Neural crest cell (in vitro differentiated cells): ENCODE measurements at places on chromosomes 16 and 17. TPM values are rescaled to one million over a fixed set of nuclear protein-coding genes. Genes with fewer than 3 reads are reported as not detected.

- no peak overlapping the region for H3K4me3 ChIP-seq
- no peak for DNase-seq
- no peaks in the 10 kb centered on the region for H3K27me3 ChIP-seq
Observed at GRCh38 chr16:88558457-88559442, 11.5 kb upstream of the ZC3H18 start.

SLC38A8 gene
- total RNA-seq, result not detected in 2 replicates

GRCh38 chr16:1427473-1428461, 3.1 kb upstream of the PERCC1 start:
- no peak overlapping the region for H3K4me3 ChIP-seq
- H3K27me3 ChIP-seq, result no peaks in the 10 kb centered on the region
- H3K27ac ChIP-seq, result no peak overlapping the region

DNA sequence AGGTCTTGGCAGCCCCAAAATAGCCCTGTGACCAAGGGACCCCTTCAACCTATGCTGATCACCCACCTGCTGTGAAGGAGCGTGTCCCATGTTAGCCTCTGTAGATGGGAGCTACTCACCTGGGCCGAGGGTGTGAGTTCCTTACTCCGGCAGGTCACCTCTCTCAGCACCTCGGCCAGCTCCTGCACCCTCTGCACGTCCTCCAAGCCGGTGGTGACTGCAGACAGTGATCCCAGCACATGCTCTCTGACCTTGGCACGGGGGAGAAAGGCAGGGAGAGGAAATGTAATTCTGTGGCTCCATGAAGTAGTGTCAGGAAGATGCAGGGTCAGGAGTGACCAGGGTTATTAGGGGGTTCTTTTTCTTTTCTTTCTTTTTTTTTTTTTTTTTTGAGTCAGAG, 67.7 kb upstream of the BCO1 start:
- H3K27me3 ChIP-seq, result no peaks in the 10 kb centered on the region
- no peak for DNase-seq
- no peaks in the 10 kb centered on the region for H3K36me3 ChIP-seq
- no peaks in the 10 kb centered on the region for H3K4me1 ChIP-seq
- H3K27ac ChIP-seq, result no peak overlapping the region

- no peaks in the 10 kb centered on the region for H3K36me3 ChIP-seq
- H3K27me3 ChIP-seq, result peaks cover 50% of the 10 kb centered on the region
- H3K27ac ChIP-seq, result no peak overlapping the region
- DNase-seq, result no peak
Observed at GRCh38 chr17:79207960-79208359, 133.3 kb downstream of the ENGASE start.

GRCh38 chr17:76556765-76557367, 17.0 kb downstream of the PRCD start:
- H3K27ac ChIP-seq, result peak overlapping the region; percentile 95
- peaks cover 68% of the 10 kb centered on the region for H3K4me1 ChIP-seq
- DNase-seq, result no peak

GRCh38 chr17:33501185-33501584, 208.1 kb upstream of the ASIC2 start:
- no peak for DNase-seq
- no peaks in the 10 kb centered on the region for H3K36me3 ChIP-seq
- H3K4me1 ChIP-seq, result no peaks in the 10 kb centered on the region
- H3K27ac ChIP-seq, result no peak overlapping the region
- no peak overlapping the region for H3K4me3 ChIP-seq

DNA sequence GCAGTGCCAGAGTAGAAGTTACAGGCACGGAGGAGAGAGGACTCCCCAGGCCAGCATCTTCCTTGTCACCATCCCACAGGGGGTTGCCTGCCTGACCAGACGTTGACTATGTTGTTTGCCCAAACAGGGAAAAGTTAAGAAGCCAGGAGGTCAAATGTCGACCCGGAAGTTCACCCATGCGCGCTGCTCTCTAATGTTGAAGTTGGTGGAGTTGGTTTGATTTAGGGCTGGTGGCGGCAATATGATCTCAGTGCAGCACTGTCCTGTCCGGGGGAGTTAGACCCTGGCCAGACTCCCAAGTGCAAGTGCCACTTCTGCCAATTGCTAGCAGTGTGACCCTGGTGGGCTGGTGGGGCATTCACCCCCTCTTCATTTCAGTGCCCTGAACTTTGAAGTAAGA, 30.4 kb downstream of the RGS9 start:
- no peak overlapping the region for H3K27ac ChIP-seq
- no peaks in the 10 kb centered on the region for H3K27me3 ChIP-seq
- peaks cover 9% of the 10 kb centered on the region for H3K4me1 ChIP-seq
- no peak overlapping the region for H3K4me3 ChIP-seq

ABCA3 gene
- total RNA-seq, result 19.6 TPM in 2 replicates

DNA sequence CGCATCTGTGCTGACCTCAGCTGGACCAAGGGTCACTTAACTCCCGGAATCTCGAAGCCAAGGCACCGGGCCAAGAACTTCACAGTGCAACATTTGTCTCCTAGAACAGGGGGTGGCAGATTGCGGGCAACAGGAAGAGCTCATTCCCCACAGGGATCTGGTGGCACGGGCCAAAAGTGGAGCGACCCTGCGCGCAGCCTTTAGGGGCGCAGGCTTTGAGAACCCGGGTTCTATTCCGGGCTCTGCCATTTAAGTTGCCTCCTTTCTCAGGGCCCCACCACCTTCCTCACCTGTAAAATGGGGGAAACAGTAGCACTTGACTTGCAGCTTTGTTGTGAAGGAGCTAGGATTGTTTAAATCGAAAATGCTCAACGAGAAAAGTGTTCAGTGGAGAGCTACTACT, 651 bp downstream of the SHMT1 start:
- no peaks in the 10 kb centered on the region for H3K36me3 ChIP-seq
- H3K27ac ChIP-seq, result peak overlapping the region; percentile 90
- peaks cover 18% of the 10 kb centered on the region for H3K4me1 ChIP-seq

DNA sequence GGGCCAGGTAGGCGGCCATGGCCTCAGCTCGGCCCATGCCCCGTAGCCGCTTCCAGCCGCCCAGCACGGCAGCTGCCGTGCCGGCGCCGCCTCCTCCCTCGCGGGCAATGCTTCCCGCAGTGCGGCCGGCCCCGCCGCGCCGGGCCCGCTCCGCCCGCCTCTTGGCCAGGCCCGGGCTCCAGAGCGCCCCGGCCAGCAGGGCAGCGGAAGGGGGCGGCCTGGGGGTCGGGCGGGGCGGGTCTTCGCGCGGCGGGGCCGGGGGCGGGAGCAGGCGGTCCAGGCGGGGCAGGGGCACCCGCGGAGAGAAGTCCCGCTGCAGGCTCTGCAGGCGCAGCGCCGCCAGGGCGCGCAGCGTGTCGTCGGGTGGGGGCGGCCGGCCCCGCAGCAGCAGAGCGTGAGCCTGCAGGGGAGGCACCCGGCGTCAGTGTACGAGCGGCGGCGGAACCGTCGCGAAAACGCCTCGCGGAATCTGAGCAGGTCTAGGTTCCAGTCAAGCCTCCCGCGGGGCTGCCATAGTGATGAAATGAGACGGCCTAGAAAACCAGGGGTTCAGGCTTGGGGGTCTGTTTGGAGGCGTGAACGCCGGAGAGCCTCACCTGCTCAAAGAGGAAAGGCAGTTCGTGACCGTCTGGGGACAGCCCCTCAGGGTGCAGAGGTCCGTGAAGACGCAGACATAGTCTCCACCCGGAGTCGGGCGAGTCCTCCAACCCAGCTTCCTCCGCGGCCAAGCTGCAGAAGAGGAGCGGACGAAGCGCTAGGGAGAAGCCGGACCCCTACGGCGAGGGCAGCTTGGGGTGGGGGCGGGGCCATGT, 6.6 kb downstream of the PLEKHH3 start:
- DNase-seq, result no peak
- peaks cover 20% of the 10 kb centered on the region for H3K36me3 ChIP-seq
- peak overlapping the region; percentile 80 for H3K4me3 ChIP-seq
- peaks cover 18% of the 10 kb centered on the region for H3K4me1 ChIP-seq
- H3K27ac ChIP-seq, result no peak overlapping the region
- peaks cover 19% of the 10 kb centered on the region for H3K27me3 ChIP-seq
